ENCODE measurements at places on chromosomes 3 and 15.
A peak's percentile ranks its signal among the peaks of the same experiment; 100 is the strongest.

DNA sequence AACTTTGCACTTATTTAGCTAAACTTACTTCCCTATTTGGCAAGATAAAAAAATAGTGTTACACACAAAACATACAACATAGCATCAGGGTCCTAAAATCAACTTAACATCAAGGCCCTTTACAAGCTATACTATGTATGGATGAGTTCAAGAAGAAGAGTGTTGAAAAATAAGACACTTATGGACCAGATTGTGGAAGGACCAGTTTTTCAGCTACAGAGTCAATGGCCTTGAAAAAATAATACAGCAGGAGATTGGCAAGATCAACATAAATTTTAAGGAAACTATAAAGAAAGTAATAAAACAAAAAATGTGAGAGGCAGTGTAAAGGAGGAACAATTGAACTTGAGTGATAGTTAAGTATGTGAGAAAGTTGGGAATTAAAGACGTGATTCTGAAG lies 66.3 kb upstream of the BBX start:
- DNase-seq, result no peak

GRCh38 chr3:42509111-42509510 lies 6.7 kb downstream of the VIPR1 start:
- DNase-seq, result no peak

DNA sequence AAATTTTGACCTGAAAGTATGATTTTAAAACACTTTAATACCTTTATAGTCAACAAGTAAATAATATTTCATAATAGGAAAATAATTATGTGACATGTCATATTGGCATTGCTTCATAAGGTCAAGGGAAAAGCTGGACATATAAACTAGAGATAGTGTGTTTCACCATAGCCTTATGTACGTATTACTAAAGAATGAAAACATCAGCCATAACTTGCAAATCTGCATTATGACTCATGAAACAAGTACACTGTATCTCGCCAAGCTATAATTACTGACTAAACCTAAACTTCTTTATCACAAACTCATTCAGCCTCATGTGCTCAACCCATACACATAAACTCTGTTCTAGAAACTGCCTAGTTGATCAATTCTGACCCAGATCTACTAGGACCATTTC lies 950.1 kb downstream of the FHIT start:
- peak; percentile 94 for DNase-seq

- no peak for DNase-seq
These were observed 100.5 kb downstream of the NAALADL2 start for GRCh38 chr3:174959556-174960065.

DNA sequence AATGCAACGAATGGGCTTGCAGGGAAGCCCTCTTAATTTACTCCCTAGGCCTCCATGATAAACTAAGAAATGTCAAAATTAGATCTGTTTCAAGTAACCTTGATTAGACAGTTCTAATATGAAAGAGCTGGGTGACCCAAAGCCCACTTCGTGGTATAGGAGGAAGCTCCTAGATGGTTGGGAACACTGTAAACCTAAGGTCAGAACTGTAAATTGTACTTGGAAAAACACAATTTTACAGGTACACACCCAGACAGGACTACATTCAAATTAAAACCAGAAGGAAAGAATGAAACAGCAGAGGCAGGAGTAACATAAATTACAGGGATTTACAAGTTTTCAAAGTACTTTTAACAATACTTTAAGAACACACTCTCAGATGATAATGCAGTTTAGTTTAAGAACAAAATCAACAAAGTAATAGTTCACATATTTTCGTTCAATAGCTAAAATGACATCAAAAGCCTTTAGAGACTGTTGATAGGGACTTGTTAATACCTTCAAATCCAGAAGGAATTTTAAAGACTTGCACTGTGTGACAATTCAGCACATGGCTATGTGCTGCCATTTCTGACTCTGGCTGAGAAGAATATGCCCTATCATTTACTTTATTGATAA lies 18.4 kb downstream of the ISL2 start:
- no peak for DNase-seq

- peak; percentile 69 for DNase-seq
These were observed 57.2 kb upstream of the SMAD6 start for GRCh38 chr15:66644869-66645268.

Measured in IMR-90 (cell line).